ENCODE measurements at places on chromosomes 7 and 10.

GRCh38 chr10:8998751-8999150 is 944.3 kb downstream of the GATA3 start:
- DNase-seq = no peak

- DNase-seq = no peak
These were observed 85.6 kb upstream of the IMMP2L start for GRCh38 chr7:111647881-111648280.

GRCh38 chr7:54847921-54848320 is 88.9 kb upstream of the SEC61G start:
- DNase-seq = no peak

DNA sequence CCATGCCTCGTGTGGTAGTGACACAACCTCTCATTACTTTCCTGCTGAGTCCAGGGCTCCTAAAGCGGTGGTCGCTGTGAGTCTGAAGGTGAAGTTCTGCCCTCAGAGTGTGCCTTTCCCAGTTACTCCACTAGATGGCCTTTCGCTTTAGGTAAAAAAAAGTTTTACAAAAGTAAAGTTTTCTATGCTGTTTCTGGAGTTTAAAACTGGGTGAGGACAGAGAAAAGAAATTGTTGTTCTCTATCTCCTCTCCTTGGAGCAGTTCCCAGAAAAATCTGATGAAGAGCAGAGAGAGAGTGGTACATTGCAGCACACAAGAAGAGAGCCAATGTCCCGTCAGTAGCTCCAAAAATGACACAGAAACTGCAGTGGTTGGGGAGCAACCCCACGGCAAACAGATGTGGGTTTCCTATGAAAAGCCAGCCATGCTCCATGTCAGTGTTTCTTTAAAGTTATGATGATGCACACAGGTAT is 257.1 kb downstream of the GLI3 start:
- DNase-seq = no peak

DNA sequence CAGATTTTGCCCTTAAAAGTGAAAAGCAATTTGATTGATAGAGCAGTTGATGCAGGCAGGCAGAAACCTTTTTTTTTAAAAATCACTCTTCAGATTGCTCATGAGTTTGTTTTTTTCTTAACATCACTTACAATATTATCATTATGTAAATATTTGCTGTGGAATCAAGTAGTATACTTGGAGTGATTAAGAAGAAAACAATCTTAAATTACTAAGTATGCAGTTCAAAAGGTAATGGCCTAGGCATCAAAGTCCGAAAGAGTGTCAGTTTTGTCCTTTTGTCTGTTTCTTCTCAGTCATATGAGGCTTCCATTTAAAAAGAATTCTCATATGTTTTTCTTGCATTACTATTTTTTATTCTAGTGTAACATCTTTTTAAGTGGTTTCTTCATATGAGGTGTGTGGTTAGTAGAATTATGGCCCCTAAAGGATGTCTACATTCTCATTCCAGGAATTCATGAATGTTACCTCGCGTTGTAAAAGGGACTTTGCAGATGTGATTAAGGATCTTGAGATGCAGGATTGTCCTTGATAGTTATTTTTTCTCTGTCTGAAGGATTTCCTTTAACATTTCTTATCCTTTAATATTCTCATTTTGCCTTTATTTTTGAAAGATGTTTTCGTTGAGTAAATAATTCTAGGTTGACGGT is 44.0 kb downstream of the BICC1 start:
- DNase-seq = no peak

DNA sequence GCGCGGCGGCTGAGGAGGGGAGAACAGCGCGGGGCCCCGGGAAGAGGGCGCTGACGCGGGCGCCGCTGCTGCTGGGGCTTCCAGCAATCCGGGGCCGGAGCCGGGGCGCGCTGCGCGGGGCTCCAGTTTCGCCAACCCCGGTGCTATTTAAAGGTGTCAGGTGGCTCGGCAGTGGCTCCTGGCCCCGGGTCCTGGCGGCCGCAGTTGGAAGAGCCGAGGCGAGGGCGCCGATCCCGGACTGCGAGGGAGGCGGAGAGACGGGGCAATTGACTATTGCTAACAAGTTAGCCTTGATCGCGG is 347 bp downstream of the LBX1 start:
- no peak for DNase-seq

- DNase-seq = no peak
These were observed 3.5 kb upstream of the ADIRF start for GRCh38 chr10:86964847-86965190.

DNA sequence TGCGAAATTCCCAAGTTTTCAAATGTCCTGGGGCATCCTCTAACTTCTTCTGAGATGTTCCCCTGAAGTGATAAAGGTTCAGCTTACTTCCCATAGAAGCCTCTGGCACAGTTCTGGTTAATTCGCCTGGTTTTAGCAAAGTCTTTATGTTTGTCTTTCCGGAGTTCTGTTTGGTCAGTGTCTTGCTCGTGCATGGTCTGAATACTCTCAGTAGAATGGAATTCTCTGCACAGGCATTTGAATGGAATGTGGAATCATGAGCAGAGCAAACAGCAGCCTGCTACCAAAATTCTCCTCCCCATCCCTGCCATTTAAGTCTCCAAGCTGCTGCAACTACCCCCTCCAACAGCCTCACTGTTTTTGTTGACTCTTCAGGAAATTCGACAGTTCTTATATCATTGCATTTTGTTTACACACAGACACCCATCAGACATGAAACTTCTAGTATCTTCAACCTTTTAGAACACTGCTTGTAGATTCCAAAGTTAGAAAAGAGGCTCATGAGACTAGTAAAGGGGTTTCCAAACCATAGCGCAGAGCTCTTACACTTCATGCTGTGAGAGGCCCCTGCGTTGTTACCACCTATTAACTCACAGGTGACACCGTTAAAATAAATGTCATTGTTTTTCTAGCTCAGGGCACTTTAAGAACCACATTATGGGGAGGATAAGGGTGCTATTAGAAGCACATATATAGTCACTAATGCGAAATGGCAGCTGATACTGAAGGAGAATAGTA is 129.7 kb downstream of the PLCE1 start:
- no peak for DNase-seq

GRCh38 chr10:34092891-34093290 is 722.2 kb downstream of the PARD3 start:
- DNase-seq = no peak

DNA sequence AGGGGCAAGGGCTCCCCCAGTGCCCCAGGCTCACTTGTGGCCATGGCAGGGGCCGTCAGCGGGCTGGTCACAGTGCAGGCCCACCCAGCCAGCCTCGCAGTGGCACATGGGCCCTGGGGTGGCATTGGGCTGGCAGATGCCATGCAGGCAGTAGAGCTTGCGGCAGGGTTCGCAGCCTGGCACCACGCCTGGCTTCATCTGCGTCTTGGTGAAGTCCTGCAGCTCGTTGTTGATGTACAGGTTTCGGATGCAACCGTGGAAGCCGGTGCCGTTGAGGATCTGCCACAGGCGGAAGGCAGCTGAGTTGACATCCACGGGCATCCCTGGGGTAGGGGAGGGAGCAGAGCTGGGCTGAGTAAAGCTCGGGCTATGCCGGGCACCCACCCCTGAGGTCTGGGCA is 170.6 kb downstream of the LCOR start:
- no peak for DNase-seq

- DNase-seq = no peak
These were observed 26.1 kb upstream of the TRIL start for GRCh38 chr7:28984217-28984616.

- no peak for DNase-seq
These were observed 45.4 kb upstream of the GRID1 start for GRCh38 chr10:86411852-86412560.

DNA sequence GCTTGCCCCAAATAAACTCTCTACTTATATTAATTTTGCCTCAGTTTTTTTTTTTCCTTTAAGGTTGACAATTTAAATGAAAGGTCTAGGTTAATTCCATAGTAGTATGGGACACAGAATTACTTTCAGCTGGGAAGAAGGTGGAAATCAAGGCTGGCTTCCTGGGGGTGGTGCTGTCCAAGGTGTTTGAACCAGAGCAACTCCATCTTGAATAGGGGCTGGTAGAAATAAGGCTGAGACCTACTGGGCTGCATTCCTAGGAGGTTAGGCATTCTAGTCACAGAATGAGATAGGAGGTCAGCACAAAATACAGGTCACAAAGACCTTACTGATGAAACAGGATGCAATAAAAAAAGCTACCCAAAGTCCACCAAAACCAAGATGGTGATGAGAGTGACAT is 1190.8 kb upstream of the AUTS2 start:
- DNase-seq = no peak

DNA sequence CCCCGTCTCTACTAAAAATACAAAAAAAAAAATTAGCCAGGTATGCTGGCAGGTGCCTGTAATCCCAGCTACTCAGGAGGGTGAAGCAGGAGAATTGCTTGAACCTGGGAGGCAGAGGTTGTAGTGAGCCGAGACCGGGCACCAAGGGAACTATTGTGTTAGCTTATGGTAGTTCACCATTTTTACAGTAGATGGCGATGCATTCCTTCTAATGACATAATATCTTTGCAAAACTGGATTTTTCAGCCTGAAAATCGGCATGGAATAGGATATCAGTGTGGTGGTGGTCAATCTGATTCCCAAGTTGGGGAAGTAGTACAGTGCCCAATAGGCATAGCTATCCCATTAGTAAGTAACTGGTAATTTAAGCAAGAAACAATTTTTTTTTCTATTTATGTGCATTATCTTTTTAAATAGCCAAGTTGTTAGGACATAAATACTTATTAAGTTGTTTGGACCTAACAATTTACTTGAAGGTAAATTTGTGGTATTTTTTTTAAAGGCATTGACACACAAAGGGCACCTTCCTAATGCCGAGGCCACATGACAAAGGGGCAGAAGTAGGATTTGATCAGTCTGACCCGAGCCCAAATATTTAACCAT is 17.6 kb upstream of the IMPDH1 start:
- DNase-seq = peak; percentile 66

GRCh38 chr10:124289851-124290795 is 128.6 kb downstream of the OAT start:
- DNase-seq = no peak

DNA sequence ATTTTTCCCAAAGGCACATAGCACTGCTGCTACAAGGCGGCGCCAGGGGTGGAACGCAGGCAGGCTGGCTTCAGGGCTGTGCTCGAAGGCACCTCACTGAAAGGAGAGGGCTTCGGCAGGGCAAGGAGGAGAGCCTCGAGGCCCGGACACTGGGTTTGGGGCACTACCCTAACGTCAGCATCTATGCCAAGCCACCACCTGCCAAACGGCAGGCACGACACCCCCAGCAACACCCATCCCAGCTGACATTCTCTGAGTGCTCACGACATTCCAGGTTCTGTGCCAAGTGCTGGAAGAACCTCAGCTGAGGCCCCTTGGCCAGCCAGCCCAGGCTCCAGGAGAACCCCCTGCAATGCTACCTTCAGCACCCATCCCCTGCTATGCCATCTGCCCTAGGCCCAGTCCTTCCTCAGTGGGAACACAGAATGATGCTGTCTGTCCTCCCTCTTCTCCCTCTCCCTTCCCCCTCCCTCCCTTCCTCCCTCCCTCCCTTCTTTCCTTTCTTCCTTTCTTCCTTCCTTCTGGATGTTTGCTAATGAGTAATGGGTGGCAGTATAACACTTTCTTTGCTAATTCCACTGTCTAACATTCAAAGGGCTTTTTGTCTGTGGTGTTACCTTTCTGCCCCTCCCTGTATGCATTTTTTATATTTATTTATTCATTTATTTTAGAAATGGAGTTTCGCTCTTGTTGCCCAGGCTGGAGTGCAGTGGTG is 24.3 kb downstream of the ZCCHC24 start:
- DNase-seq = no peak

GRCh38 chr7:24966802-24967201 is 13.2 kb downstream of the OSBPL3 start:
- DNase-seq = no peak

GRCh38 chr10:4243651-4244050 is 458.6 kb upstream of the KLF6 start:
- peak; percentile 21 for DNase-seq

- DNase-seq = peak; percentile 3
These were observed 1.5 kb downstream of the DOCK4 start for GRCh38 chr7:112204499-112205342.

GRCh38 chr10:125679436-125679835 is 3.5 kb downstream of the TEX36 start:
- DNase-seq = no peak

GRCh38 chr7:36966039-36966438 is 241.7 kb upstream of the AOAH start:
- DNase-seq = no peak

DNA sequence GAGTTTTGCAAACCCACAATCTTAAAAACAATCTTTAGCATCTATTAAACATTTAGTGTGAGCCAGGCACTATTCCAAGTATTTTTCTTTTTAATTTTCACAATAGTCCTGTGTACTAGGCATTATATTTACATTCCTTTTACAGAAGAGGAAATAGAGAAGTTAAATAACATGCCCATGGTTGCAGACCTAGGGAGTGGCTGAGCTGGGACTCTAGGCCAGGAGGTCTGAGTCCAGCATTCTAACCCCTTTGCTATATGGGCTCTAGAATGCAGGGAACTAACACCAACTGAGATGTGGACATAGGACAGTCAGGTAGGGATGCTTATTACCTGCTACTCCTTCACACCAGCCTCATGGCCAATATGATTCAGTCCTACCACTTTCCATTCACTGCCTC is 243.8 kb downstream of the XPNPEP1 start:
- DNase-seq = no peak

DNA sequence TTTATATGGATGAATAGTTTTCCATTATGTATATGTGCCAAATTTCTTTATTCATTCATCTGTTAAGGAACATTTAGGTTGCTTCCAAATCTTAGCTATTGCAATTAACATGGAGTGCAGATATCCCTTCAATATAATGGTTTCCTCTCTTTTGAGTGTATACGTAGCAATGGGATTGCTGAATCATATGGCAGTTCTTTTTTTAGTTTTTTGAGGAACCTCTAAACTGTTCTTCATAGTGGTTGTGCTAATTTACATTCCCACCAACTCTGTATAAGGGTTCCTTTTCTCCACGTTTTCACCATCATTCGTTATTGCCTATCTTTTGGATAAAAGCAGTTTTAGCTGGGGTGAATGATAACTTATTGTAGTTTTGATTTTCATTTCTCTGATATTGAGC is 46.5 kb downstream of the FAS start:
- DNase-seq = no peak

DNA sequence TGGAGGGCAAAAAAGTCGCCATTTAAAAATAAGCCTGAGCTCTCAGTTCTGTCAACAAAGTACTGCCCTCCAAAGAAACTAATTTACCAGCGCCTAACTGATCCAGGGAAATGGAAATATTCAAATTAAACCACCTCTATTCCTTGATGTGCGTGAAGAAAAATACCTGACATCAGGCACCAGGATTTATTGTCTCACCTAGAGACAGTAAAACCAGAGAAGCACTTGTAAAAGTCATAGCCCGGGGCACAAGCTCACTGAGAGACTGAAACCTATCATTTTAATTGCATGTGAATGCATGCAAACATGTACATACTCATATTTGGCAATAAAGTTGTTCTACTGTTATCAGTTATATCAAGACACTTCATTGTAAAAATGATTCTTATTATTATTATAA is 147.3 kb upstream of the VSTM2A start:
- no peak for DNase-seq

DNA sequence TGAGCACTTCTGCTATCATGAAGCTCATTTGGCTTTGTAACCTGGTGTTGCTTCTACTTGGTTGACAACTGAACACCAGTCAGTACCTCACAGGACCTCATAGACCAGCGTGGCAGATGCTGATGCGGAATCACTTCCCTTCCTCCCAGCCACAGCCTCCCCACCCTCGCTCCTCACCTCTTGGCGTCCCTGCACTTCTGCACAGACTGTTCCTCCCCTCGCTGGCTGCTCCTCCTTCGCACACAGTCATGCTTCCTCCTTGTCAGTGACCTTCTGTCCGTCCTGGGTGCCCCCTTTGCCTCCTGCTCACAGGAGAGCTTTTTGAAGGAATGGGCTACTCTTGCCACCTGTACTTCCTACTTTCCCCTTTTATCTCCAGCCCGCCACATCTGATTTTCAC is 61.4 kb upstream of the CTBP2 start:
- no peak for DNase-seq

All from CD4-positive, alpha-beta T cell treated with Interleukin-2 at 100 ng/mL for 4 hours (primary cell).